HT-29 (cell line): ENCODE measurements at places on chromosomes 6 and 20. TPM values are rescaled to one million over a fixed set of nuclear protein-coding genes. Genes with fewer than 3 reads are reported as not detected.

GRCh38 chr6:13830803-13831202 is 16.4 kb upstream of the MCUR1 start:
- no peak for DNase-seq

NELFE gene
- total RNA-seq: 85.4 and 103 TPM in 2 replicates

TCP11 gene
- total RNA-seq: not detected in 2 replicates

- DNase-seq: peak; percentile 72
Observed at GRCh38 chr6:43803783-43804549, 34.0 kb downstream of the VEGFA start.

- DNase-seq: no peak
Observed at GRCh38 chr6:132252113-132252512, 149.2 kb downstream of the MOXD1 start.

- no peak for DNase-seq
Observed at GRCh38 chr6:99689916-99690685, 83.5 kb downstream of the PRDM13 start.

DNA sequence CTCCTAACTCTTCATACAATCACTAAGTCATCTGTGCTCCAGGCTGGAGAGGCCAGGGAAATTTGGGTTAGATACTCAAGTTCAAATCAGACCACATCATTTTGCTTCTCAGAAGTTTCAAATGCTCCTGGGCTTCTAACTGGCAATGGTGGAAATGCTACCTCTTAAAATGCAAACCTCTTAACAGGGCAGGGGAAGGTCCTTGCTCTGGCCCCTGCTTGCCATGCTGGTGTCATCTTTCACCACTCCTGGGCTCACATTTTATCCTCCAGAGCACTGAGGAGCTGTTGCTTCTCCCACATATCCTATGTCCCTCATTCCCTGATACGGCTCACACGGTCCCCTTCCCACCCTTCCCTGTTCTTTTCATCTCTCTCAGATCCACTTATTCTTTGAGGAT is 41.8 kb upstream of the NT5E start:
- no peak for DNase-seq

DNA sequence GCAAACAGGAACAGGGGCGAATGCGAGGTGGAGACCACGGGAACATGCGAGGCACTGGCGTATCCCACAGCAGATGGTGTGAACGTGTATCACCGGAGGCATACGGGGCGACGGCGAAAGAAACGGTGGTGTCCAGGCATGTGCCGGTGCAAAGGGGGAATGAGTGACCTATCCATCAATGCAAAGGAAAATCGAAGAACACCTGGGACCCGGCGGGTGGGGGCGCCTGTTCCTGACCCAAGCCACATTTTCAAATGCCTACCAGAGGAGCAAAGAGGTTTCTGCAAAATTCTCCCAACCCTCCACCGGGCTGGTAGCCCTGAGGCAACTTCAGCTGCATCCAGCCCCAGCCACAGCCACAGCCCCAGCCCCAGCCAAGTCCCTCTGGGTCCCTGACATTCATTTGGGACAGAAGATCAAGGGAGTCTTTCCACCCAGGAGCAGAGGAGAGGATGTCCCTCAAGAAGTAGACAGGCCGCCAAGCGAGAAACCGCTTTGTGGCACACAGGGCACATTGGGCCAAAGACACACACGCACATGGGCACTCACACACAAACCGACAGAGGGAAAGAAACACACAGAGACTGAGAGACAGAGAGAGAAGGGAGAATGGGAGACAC is 164.0 kb upstream of the ZNF337 start:
- no peak for DNase-seq

GRCh38 chr20:11844691-11845090 is 73.0 kb upstream of the BTBD3 start:
- DNase-seq: no peak

DNA sequence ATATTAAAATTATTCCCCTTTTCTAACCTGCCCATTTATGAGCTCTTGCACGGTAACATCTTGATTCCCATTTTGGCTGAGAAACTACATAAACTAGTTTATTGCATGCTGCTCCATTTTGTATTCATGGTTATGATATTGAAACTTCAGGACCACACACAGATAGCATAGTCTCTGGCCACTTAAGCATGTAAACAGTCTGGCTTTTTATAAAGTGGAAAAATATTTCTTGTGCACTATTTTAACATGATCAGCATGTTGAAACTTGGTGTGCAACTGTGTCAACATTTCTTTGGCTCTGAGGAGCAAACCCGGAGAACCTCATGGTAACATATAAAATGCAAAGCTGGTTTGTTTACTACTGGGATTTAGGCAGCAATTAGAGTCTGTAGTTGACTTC is 70.7 kb downstream of the SLX4IP start:
- DNase-seq: no peak

GRCh38 chr20:25695532-25696370 is 902 bp downstream of the ZNF337 start:
- no peak for DNase-seq

GRCh38 chr6:160117137-160117536 is 4.5 kb upstream of the SLC22A1 start:
- DNase-seq: no peak

GRCh38 chr20:34150306-34151000 is 38.4 kb upstream of the EIF2S2 start:
- no peak for DNase-seq

- DNase-seq: peak; percentile 80
Observed at GRCh38 chr6:79421707-79422484, 115.3 kb downstream of the LCA5 start.

DNA sequence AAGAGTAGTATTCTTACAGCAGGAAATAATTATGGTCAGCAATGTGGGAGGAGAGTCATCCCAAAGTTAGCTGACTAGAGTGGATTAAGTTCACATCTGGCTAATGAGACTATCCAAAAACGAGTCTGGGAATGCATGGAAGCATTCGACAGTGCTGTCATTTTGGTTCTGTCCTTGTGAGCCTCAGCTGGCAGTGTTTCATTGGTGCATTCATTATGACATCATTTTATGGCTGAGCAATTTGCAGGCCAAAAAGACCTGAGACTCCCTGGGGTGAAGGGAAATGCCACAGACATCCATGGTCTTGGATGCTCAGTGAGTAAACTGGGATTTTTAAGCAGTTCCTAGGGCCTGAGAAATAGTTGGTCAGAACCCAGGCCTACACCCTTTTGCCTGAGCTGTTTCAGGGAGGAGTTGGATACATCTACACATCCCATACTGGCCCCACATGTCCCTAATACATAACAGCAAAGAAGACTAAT is 196.4 kb upstream of the CCN2 start:
- DNase-seq: no peak

DNA sequence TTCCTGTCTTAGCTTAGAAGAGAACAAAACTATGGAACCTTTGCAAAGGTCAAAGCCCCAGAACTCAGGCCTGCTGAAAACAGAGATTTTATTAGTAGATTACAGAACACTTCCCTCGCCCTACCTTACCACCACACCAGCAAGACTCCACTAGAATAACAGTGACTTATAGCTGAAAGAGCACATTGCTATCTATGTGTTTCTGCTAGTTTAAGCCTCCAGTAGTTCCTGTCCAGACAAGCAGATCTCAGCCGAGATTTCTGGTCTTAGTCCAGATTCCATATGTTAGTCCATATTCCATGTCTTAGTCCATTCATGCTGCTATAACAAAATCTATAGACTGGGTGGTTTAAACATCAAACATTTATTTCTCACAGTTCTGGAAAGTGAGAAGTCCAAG is 412.3 kb upstream of the ID4 start:
- no peak for DNase-seq

- no peak for DNase-seq
Observed at GRCh38 chr6:142246960-142247359, 54.8 kb upstream of the ADGRG6 start.

FNDC11 gene
- 2.2 and 2.4 TPM in 2 replicates for total RNA-seq

DNA sequence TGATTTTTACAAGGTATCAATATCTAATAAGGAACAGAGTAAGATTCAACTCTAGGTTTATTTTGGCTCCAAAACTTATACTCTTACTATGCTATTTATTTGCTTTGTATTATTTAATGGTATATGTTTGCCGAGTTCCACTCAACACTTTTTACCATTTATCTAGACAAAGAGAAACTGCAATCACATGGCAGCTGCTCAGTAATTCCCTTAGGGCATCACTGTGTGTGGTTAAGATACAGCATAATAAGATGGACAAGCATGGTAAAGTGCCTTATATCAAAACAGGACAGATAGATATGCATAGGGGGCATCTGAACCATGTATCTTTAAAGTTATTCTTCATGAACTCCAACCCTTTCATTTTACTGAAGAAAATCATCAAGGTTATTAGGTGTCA is 483.0 kb upstream of the ID4 start:
- no peak for DNase-seq

NT5E gene
- 57.4 and 74.7 TPM in 2 replicates for total RNA-seq

- DNase-seq: no peak
Observed at GRCh38 chr20:58775371-58775770, 75.3 kb downstream of the GNAS-AS1 start.

DNA sequence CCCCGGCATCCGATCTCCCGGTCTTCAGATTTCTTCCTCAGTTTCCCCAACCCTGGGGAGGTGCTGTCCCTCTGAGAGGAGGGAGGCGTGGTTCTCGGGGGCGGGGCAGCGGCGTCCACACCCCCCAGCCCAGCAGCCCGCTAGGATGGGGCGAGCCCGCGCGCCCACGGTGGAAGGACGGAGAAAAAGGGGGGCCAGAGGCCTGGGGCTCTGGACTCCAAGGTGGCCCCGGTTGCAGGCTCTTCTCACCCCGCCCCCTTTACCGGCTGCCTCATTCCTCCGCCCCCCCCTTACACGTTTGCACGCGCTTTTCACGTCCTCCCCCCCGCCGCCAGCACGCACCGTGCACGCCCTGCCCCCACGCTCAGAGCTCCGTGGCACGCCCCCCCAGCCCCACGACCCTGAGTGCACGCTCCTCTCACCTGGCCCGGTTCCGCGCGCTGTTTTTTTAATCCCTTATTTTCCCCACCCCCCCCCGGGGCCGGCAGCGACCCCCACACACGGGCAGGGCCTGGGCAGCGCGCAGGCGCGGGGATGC is 402 bp downstream of the ZBTB12 start:
- peak; percentile 53 for DNase-seq

DNA sequence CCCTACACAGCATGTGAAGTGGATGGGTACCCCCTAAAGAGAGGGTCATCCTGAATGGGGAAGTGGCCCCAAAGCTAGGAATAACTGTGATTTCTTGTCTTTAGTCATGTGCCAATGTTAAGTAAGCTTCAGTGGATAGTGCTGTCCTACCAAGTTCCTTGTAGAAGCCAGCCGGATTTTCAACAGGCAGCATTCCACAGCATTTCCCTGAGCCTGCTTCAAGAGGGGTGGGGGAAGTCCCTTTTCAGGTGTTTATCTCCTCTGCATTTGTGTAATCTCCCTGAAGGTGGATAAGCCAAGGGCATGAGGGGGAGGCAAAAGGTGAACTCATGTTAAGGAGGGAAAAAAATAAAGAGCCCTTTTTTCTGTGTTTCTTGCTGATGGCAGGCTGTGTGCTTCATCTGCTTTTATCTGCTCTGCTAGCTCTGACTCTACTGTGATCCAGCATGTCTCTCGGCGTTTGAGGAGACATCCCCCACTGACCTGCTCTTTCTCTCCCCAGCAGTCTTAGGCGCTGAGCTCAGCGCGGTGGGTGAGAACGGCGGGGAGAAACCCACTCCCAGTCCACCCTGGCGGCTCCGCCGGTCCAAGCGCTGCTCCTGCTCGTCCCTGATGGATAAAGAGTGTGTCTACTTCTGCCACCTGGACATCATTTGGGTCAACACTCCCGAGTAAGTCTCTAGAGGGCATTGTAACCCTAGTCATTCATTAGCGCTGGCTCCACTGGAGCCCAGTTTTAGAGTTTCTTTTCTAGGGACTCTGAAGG is 1.9 kb downstream of the EDN1 start:
- peak; percentile 86 for DNase-seq

ITPR3 gene
- total RNA-seq: 92.2 and 110 TPM in 2 replicates

GRCh38 chr20:52895235-52895634 is 76.9 kb upstream of the TSHZ2 start:
- no peak for DNase-seq

GRCh38 chr6:32081168-32081990 is 27.8 kb downstream of the TNXB start:
- DNase-seq: no peak

DNAH8 gene
- under 0.01 TPM in 1 of 2 replicates, not detected in the other for total RNA-seq
